Sigmoid colon (tissue), 7 donors: ENCODE measurements at places on chromosomes 2 and 18. TPM values are rescaled to one million over a fixed set of nuclear protein-coding genes. Genes with fewer than 3 reads are reported as not detected.
A peak's percentile ranks its signal among the peaks of the same experiment; 100 is the strongest.

Gene MC5R
- not detected for total RNA-seq

DNA sequence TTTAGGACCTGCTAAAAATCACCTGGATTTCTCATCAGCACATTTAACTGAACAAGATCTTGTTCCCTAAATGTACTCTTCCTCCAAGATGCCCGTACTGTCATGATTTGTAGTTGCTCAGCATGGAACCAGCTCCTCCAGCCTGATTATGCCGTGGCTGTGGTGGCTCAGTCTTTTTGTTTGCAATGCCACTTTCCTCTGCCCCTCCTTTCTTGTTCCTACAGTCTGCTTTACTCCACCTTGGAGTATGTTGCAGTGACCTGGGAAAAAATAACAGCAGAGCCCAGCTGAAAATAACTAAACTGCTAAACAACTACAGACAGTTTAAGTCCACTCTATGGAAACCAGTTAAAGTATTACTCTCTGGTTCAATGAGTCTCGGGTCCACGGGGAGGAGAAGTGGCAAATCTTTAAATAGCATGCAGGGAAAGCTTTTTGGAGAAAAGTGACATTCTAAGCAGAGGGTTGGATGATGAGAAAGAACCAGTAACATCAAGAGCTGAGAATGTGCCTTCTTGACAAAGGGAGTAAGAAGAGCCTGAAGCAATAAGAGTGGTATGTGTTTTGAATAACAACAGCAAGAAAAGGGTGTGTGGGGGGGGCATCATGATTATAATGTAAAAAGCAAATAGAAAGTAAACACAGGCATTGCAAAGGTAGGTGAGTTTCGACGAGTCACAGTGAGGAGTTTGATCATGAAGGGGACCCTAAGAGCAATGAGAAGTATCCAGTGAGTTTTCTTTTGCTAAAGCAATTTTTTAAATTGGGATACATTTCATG is 225.7 kb downstream of the TMX3 start:
- no peak for DNase-seq

- peak; percentile 52 for DNase-seq
Observed at GRCh38 chr18:79509536-79509930, 113.8 kb downstream of the NFATC1 start.

Gene SETBP1
- total RNA-seq, result 72.4 TPM

Gene GATA6
- total RNA-seq, result 2.5 TPM

Gene CKAP2L
- 0.28 TPM for total RNA-seq

GRCh38 chr2:179195141-179195540 is 69.5 kb downstream of the SESTD1 start:
- DNase-seq, result no peak

Gene CHN1
- 11.6 TPM for total RNA-seq

GRCh38 chr2:144071461-144071860 is 448.5 kb downstream of the ZEB2 start:
- no peak for DNase-seq

DNA sequence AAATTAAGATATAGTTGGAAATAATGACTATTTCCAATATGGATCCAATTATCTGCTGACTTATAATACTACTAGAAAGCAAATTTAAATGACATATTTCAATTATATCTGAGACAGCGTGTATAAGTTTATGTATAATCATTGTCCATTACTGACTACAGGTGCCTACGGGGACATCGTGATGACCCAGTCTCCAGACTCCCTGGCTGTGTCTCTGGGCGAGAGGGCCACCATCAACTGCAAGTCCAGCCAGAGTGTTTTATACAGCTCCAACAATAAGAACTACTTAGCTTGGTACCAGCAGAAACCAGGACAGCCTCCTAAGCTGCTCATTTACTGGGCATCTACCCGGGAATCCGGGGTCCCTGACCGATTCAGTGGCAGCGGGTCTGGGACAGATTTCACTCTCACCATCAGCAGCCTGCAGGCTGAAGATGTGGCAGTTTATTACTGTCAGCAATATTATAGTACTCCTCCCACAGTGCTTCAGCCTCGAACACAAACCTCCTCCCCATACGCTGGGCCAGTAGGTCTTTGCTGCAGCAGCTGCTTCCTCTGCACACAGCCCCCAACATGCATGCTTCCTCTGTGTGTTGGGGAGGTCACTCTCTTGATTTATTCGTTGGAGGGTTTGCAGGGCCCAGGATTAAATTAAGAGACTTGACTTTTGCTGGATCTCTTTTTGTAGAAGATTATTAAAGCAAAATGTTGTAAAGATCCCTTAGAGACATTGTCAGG is 194.4 kb downstream of the RPIA start:
- no peak for DNase-seq

- no peak for DNase-seq
Observed at GRCh38 chr2:86056590-86057331, 48.9 kb downstream of the POLR1A start.

GRCh38 chr2:212979799-212980198 is 171.6 kb downstream of the IKZF2 start:
- no peak for DNase-seq

DNA sequence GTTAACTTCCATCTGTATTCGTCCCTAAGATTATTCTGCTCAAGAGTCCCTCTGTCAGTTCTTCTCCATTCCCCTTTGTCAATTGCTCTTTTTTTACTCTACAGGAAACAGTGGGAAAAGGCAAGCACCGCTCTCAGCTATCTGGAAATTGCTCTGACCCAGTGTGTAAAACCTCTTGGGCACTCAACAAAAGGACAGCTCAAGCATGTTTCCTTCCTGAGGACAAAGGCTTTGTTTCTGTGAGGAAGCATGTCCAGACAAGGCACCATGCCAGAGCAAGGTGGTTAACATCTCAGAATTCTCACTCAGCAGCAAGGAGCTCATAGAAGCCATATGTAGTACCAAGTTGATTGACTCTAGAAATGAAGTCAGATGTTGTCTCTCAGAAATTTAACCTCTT is 735.6 kb downstream of the TSN start:
- no peak for DNase-seq

DNA sequence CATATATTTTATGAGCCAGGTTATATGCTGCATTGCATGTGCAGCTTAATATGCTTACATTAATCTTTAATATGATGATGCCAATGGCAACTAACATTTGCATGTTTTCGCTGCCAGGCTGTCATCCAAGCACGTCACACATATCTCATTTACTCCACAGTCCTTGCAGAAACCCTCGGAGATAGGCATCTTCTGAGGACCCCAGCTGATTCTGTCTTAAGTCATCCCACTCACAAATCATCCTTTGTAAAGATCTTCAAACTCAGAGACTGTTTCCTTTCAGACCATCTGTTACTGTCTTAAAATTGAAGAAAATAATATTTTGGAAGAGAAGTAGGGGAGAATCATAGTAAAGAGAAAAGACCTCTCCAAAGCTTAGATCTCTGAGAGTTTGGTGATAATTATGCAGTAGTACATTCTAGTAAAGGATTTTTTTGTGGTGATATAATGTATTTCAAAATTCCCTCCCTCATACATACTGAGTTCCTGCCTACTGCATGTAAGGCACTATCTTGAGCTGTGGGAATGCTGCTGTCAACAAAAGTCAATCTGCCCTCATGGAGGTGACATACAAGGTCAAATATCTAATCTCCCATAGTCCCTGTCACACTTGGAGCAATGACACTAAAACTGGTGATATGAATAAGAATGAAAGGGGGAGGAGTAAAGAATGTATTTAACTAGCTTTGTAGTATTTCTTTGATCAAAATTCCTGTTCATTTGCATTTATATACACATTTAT is 11.0 kb downstream of the ITGA4 start:
- no peak for DNase-seq

DNA sequence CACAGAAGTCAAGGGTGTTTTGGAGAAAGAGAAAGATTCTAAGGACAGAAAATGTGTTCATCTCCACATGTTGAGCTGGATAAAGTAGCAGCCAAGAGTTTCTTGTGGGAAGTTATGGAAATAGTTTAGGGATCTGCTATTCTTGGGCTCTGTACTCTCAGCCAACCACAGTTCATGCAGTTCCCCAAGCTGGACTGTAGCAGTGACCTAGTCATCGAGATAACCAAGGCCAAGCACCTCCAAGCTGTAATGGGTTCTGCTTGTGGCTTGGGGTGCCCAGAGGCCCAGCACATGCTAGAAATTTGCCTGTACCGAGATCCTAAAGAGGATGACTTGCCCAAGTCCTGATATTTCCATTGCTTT is 91.9 kb upstream of the RASGRP3 start:
- DNase-seq, result no peak

GRCh38 chr2:225771701-225772100 is 372.2 kb downstream of the NYAP2 start:
- no peak for DNase-seq

Gene CFC1
- not detected for total RNA-seq

- no peak for DNase-seq
Observed at GRCh38 chr2:97664636-97664970, 759 bp upstream of the ACTR1B start.

Gene MYO7B
- total RNA-seq, result 1.4 TPM

GRCh38 chr18:46040747-46041104 is 31.3 kb downstream of the PSTPIP2 start:
- no peak for DNase-seq

Gene IL18R1
- total RNA-seq, result 3.6 TPM

DNA sequence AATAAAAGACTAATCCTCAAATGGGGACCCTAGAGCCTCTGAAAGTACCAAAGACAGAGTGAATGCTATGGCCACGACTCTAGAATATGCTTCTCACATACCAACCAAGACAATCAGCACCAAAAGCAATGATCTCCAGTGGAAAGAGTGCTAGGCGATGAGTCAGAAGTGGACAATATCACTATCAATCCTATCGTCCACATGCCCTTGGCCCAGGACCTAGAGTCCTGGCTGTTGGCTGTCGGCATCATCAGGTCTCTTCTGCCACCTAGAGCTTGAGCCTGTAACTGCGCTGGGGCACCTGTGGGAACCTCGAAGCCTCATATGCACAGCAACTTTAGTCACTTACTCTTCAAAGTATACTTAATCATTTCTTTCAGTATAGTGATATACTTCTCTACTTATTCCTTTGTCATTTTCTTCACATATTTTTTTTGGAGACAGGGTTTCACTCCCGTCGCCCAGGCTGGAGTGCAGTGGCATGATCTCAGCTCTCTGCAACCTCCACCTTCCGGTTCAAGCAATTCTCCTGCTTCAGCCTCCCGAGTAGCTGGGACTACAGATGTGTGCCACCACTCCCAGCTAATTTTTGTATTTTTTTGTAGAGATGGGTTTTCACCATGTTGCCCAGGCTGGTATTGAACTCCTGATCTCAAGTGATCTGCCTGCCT is 29.7 kb downstream of the NOL10 start:
- no peak for DNase-seq

- peak; percentile 92 for DNase-seq
Observed at GRCh38 chr2:15591692-15592463, at the start of gene DDX1. TSS of gene DDX1 (plus strand) at chr2:15591868. CDS start at chr2:15591934, 66 bp downstream.

Gene VWC2L
- total RNA-seq, result not detected

GRCh38 chr2:12764075-12764730 is 47.5 kb downstream of the TRIB2 start:
- no peak for DNase-seq

Gene C2orf78
- not detected for total RNA-seq

DNA sequence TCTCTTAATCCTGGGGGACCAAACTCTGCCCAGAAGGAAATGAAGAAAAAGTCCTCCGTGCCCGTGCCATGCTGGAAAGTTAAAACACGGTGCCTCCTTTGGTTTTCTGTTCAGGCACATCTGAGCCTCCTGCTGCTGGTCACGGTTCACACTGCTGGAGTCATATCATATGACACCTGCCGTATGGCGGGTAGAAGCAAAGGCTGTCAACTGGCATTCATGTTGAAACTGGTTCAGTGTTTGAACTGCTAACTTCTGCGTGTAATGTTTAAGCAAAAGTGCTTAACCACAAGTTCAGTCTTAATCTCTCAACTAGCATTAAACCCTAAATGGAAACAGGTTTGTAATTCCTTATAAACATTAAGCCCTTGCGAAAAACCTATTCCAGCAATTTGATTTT is 3.1 kb downstream of the STK39 start:
- DNase-seq, result no peak

- no peak for DNase-seq
Observed at GRCh38 chr2:214076527-214076926, 334.3 kb upstream of the VWC2L start.

- DNase-seq, result no peak
Observed at GRCh38 chr2:42138163-42139015, 30.8 kb upstream of the EML4 start.

Gene GCG
- total RNA-seq, result not detected

Gene TMEM247
- total RNA-seq, result not detected

- no peak for DNase-seq
Observed at GRCh38 chr18:76209597-76209996, 285.4 kb downstream of the ZNF516 start.

- no peak for DNase-seq
Observed at GRCh38 chr2:30985493-30986230, 152.6 kb downstream of the GALNT14 start.

Gene GCFC2
- total RNA-seq, result 35.5 TPM

- DNase-seq, result no peak
Observed at GRCh38 chr2:224127871-224128501, 88.9 kb upstream of the SERPINE2 start.

DNA sequence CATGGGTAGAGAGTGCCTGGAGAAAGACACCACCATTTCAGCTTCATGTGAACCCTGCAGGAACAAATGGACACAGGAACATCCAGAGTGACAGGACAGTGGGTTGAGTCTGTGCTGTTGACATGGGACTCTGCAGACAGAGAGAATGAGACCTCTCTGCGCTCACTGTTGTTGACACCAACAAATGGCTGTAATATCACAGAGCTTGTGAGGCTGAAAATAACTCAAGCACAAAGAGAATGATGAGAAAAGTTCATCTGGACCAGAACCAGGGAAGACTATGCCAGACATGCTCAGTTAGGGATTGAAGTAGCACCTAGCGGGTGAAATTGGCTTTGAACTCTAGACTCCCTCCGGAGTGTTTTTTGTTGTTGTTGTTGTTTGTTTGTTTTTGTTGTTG is 37.0 kb upstream of the YWHAQ start:
- DNase-seq, result no peak

- DNase-seq, result no peak
Observed at GRCh38 chr2:237426517-237426916, 12.6 kb upstream of the COL6A3 start.

Gene IL1A
- not detected for total RNA-seq

- no peak for DNase-seq
Observed at GRCh38 chr2:219081701-219082331, 21.1 kb upstream of the IHH start.

DNA sequence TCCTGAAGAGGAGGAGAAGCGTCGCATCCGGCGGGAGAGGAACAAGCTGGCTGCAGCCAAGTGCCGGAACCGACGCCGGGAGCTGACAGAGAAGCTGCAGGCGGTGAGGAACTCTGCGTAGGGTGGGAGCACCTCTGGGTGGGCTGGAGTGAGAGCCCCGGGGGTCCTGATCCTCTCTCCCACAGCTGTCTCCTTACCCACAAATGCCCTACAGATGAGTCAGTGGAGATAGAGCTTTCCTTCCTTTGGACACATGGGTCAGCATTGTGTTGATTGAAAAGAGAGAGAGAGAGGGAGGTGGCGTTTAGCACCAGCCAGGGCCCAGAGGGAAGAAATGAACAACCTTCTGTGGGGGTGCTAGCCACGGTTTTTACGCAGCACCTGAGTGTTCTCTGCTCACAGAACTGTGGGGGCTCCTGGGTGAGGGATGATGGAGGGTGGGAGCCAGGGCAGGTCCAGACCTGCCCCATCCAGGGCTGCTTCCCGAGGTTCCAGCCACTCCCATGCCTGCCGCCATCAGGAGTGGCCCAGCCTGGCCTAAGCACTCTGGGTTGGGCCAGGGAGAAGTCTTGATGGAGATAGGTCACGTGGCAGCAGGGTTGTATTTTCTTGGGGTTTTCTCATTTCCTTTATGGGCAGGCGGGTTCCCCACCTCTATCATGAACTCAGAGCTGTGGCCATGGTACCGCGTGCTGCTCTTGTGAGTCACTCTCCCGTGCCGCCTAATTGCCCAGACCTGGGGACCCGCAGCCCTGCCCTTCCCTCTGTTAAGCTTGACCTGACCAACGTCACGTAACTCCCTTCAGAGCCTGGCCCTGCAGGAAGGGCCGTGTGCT is 16.3 kb downstream of the FOSL2 start:
- DNase-seq, result peak; percentile 68
